ENCODE measurements at places on chromosomes 7 and 10.
A peak's percentile ranks its signal among the peaks of the same experiment; 100 is the strongest.

DNA sequence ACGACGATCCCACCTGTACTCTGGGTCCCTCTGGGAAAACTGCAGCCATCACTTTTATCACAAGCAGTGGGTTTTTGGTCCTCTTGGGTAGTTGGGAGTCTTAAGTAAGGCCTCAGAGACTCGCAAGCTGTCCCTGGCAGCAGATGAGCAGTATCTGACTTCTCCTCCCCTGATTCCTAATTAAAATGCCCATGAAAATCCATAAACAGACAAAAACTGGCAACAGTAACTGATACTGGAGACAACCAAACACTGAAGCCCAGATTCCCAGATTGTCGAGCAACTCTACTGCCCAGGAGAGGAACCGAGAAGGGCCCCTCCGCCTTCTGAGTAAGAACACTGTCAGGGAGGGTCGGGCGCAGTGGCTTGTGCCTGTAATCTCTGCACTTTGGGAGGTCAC lies 333.8 kb downstream of the CALN1 start:
- DNase-seq, result no peak

- no peak for DNase-seq
These were observed 115.3 kb downstream of the PIP4K2A start for GRCh38 chr10:22599048-22599561.

- peak; percentile 44 for DNase-seq
These were observed 71.5 kb downstream of the GPR85 start for GRCh38 chr7:113015034-113015645.

DNA sequence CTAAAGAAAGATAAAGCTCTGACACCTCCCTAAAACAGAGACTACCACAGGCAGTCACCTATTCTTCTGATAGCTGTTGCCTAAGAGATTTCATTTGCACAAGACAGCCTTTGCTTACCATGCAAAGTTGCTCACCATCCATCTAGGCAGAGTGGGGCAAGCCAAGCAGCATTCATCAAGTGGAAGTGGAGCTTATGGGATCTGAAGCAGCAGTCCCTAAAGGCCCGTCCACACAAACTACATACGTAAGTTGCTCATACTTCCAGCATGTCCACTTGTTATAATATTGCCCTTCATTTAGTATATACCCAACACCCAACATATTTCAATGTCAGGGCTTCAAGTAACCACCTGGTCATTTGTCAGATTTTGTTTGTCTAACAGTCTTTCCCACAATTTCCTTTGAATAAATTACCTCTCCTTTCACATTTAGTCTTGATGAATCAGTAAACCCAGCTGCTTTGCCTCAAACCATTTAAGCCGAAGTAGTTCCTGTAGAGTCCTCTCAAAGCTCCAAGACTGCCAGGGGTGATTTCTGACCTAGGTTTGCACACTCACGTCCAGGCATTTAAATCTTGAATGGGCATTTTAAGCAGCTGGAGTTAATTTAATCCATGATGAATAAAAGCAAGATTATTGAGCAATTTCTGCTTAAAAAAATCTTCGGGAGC lies 67.9 kb downstream of the ATAD1 start:
- no peak for DNase-seq

DNA sequence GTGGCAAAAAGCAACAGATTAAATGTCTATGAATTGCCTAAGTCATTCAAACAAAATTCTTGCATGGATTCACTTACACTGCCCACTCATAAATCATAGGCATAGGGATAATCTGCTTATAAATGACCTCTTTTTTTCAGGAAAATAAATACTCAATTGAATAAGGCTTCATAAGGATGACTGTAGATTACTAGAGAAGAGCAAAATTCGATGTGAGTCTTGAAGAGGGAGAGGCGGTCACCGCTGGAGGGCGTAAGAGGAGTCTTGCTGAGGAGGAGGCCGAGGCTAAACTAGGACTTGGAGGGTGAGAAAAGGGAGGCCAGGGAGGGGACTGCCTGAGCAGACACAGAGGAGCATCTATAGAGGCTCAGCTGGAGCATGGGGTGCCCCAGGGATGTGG lies 135.4 kb upstream of the RSU1 start:
- DNase-seq, result no peak

- DNase-seq, result no peak
These were observed 456.4 kb upstream of the PFKP start for GRCh38 chr10:2610946-2611345.

DNA sequence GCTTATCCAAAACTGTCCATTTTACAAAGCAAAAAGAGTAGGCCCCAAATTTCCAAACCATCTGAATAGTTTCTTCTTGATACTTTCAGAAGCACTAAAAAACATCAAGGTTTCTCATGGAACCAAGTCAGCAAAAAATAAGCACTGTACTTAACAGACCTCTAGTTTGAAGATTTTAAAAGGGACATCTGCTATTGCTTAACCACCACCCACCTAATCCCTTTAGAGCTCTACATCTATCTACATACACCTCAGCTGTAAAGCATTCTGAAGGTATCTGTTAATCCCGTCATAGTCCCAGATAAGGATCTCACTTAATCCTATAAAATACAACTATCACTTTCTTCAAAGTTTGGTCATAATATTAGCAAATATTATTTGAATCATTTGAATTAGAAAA lies 72.3 kb downstream of the HIBADH start:
- DNase-seq, result no peak

DNA sequence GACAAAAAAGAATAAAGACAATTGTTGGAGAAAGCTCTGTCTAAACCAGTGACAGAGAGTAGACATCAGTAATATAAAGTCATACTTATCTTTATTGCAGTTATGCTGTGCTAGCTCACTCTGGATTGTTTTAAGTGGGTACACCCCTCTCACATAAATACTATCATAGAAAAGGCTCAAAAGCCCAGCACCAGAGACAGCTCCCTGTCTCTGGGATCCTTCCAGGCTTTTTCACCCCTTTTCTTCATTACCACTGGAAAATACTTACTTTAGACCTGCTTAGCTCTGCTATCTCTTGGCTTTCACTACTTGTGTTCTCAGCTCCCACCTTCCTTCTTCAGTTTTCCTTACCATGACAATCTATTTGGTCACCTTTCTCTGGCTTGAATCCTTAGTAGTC lies 259.1 kb upstream of the MINDY3 start:
- DNase-seq, result no peak

GRCh38 chr7:98284335-98285036 lies 3.0 kb downstream of the BRI3 start:
- DNase-seq, result no peak

DNA sequence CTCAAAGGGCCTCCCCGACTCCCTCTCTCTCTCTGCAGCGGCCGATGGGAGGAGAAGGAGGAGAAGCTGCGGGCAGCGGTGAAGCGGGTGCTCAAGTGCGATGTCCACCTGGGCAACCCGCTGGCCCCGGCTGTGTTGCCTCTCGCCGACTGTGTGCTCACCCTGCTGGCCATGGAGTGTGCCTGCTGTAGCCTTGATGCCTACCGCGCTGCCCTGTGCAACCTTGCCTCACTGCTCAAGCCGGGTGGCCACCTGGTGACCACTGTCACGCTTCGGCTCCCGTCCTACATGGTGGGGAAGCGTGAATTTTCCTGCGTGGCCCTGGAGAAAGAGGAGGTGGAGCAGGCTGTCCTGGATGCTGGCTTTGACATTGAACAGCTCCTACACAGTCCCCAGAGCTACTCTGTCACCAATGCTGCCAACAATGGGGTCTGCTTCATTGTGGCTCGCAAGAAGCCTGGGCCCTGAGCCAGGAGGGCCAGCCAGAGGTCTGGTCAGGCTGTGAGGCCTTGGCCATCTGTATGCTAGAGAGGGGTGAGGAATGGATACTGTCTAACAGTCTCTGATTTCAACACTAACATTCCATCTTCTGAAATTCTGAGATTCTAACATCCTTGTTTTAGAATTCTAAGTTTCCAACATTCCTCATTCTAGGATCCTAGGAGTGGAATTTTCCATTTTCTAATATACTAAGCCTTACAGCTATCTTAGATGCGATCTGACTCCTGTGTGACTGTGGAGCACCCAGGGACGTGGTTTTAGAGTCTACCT lies 3.6 kb downstream of the INMT start:
- no peak for DNase-seq

- DNase-seq, result no peak
These were observed 266.7 kb upstream of the KLF6 start for GRCh38 chr10:4051641-4052151.

GRCh38 chr7:93902777-93903423 lies 3.5 kb upstream of the GNGT1 start:
- peak; percentile 48 for DNase-seq

GRCh38 chr7:144006029-144006691 lies 6.0 kb downstream of the OR6B1 start:
- DNase-seq, result no peak

DNA sequence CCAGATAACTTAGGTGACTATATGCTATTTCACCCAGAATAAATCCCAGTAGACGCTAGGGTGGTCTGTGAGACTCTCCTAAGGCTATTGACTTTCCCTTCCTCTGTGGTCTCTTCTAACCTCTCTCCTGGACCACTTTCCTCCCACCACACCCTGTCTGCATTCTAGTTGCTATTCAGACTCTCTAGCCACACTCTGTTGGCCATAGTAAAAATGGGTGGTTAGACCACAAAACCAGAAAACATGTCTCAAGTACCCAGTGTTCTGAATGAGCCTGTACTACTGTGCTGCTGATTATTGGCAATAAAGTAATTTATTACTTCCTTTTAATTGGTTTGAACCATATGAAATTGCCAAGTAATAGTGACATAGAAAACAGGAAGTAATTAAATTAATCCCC lies 240.8 kb downstream of the KIF20B start:
- no peak for DNase-seq

DNA sequence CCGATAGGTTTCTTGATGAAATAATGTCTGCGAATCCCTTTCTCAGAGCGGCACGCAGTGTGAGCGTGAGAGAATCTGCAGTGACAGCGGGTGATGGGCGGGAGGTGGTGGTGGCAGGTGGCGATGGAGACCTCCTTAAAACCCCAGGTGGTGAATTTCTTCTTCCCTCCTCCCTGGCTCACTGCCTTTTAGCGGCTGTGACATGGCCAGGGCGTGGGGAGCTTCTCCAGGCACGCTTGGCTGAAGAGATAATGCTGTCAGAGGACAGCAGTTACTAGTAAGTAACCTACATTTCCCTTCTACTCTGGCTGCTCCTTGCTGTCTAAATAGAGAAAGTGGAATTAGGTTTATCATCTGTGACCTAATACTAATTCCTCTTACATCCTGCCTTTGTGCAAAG lies 141.4 kb upstream of the INSYN2A start:
- no peak for DNase-seq

DNA sequence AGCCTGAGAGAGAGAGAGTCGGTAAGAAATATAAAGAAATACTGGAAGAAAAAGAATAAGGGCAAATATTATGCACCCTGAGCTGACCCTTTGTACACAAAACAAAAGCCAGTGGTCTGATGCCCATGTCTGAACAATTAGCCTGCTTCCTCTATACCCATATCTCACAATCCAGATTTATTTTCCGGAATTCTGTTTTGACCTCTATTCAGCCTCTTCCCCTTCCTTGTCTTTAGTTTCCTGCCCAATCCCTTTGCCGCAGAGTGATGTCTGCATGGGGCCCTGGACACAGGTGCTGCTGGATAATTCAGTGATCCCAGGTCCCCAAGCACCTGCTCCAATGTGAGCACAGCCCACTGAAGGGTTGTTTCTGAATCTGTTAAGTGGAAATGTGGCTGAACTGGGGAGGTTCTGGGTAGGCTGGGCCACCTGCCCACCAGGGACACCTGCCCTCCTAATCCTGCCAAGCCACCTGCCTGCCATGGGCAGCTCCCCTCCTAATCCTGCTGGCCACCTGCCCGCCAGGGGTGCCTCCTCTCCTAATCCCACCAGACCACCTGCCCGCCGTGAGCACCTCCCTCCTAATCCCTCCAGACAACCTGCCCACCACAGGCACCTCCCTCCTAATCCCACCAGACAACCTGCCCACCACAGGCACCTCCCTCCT lies 23.0 kb downstream of the ADGRA1 start:
- no peak for DNase-seq

GRCh38 chr10:806451-807162 lies 117.1 kb upstream of the DIP2C start:
- DNase-seq, result no peak

- DNase-seq, result no peak
These were observed 758.6 kb upstream of the KCND2 start for GRCh38 chr7:119514326-119514725.

DNA sequence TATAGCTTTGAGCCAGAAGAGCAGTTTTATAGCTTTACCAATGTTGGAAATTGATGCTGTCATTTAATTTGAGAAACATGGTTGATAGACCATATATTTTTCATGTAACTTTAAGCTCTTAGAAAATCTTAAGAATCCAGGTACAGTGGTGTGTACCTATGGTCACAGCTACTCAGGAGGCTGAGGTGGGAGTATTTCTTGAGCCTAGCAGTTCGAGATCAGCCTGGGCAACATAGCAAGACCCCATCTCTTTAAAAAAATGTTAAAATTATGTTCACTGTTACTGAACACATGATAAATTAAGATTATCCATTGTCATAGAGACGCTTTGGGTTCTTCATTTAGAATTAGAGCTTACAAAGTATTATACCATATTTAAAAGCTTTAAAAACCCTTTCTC lies 18.2 kb downstream of the REEP3 start:
- DNase-seq, result no peak

All from NCI-H1694 treated with DMSO at 0.1 percent for 48 hours (cell line).